ENCODE measurements at places on chromosomes 16 and 17. TPM values are rescaled to one million over a fixed set of nuclear protein-coding genes. Genes with fewer than 3 reads are reported as not detected.

DNA sequence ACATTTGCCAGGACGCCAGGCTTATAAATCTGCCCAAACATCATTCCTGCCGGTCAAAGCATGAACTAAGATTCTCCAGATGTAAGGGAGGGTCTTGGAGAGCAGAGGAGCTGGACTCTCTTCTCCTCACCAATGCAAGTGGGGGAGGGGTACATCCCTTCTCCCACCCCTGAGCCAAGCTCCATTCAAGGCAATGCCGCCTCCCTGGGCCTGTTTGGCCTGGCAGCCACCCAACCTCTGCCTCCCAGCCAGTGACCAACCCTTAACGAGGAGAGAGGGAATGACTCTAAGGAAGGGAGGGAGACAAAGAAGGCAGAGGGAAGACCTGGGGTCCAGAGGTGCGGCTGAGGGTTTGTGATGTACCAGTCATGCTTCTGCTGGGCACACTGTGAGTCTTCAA is 13.8 kb downstream of the C17orf50 start:
- no peaks in the 10 kb centered on the region for H3K36me3 ChIP-seq
- H3K27me3 ChIP-seq, result no peaks in the 10 kb centered on the region
- H3K27ac ChIP-seq, result no peak overlapping the region
- H3K4me3 ChIP-seq, result no peak overlapping the region
- no peaks in the 10 kb centered on the region for H3K4me1 ChIP-seq
- no peak for DNase-seq

- no peaks in the 10 kb centered on the region for H3K4me1 ChIP-seq
- no peak overlapping the region for H3K4me3 ChIP-seq
- H3K27ac ChIP-seq, result no peak overlapping the region
These were observed 57.9 kb upstream of the CREBBP start for GRCh38 chr16:3938471-3938842.

The CLEC18A gene
- 1.0 TPM for total RNA-seq

GRCh38 chr17:34156741-34157589 is 98.1 kb upstream of the CCL2 start:
- DNase-seq, result no peak
- H3K4me1 ChIP-seq, result no peaks in the 10 kb centered on the region
- H3K27ac ChIP-seq, result no peak overlapping the region
- no peak overlapping the region for H3K4me3 ChIP-seq

GRCh38 chr17:5621729-5622128 is 37.4 kb upstream of the NLRP1 start:
- H3K4me1 ChIP-seq, result no peaks in the 10 kb centered on the region
- H3K27me3 ChIP-seq, result peaks cover 66% of the 10 kb centered on the region
- H3K36me3 ChIP-seq, result no peaks in the 10 kb centered on the region
- no peak for DNase-seq
- no peak overlapping the region for H3K27ac ChIP-seq

- peaks cover 7% of the 10 kb centered on the region for H3K4me1 ChIP-seq
- H3K27ac ChIP-seq, result no peak overlapping the region
- no peaks in the 10 kb centered on the region for H3K36me3 ChIP-seq
These were observed 31.1 kb upstream of the FASN start for GRCh38 chr17:82129095-82129494.

DNA sequence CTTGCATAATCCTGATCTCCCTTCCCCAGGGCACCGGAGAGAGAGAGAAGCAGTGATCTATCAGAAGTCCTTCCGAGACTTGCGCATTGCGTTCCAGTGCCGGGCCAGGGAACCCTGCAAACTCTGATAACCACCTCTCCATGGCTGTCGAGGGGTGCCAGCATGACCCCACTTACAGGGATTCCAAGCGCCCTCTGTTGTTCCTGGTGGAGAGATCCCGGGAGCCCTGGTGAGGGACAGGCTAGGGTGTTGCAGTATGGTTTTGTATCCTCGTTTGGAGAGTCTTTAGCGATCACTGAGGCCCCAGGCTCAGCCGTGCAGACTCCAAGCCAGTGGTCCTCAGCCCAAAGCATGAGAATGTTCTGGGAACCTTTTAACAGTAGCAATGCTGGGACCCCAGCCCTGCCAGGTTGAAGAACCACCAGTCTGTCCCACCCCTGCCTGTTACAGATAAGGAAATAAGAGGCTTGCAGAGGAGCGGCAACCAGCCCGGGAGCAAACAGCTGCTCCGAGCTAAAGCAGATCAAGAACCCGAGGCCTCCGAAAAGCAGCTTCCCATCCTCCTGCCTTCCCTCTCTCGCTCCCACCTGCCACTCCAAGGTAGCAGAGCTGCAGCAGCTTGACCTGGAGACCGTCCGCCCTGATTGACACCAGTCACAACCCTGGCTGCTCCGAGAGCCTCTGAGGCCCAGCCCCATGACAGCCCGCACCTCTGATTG is 150.3 kb upstream of the RPL38 start:
- peaks cover 69% of the 10 kb centered on the region for H3K27me3 ChIP-seq
- no peaks in the 10 kb centered on the region for H3K36me3 ChIP-seq
- H3K27ac ChIP-seq, result no peak overlapping the region
- DNase-seq, result no peak

DNA sequence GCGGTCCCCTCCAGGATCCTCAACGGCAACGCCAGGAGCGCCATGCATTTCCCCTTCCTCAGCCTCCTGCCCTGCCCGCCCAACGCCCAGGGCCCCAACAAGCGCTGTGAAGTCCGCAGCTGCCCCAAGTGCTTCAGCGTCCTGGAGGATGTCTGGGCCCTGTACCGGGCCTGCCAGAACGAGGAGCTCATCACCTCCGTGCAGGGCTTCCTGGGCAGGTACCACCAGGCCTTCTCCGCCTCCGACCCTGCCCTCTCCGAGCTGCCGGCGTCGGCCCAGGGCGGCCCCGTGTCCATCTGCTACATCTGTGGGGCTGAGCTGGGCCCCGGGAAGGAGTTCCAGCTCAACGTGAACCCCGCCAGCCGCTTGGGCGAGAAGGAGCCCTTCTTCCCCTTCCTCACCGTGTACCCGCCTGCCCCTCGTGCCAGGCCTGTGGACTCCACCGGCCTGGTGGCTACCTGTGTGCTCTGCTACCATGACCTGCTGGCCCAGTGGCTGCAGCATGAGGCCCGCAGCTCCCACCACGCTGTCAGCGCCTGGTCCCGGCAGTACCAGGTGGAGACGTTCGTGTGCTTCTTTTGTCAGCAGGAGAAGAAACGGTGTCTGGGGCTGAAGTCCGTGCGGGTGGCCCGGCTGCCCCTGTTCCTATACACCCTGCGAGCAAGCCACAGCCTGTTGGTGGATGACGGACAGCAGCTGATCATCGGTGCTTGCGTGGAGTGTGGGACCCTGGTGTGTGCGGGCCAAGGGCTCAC is 58.9 kb upstream of the CIBAR2 start:
- DNase-seq, result no peak
- peaks cover 69% of the 10 kb centered on the region for H3K4me1 ChIP-seq
- H3K27ac ChIP-seq, result no peak overlapping the region
- H3K27me3 ChIP-seq, result no peaks in the 10 kb centered on the region

DNA sequence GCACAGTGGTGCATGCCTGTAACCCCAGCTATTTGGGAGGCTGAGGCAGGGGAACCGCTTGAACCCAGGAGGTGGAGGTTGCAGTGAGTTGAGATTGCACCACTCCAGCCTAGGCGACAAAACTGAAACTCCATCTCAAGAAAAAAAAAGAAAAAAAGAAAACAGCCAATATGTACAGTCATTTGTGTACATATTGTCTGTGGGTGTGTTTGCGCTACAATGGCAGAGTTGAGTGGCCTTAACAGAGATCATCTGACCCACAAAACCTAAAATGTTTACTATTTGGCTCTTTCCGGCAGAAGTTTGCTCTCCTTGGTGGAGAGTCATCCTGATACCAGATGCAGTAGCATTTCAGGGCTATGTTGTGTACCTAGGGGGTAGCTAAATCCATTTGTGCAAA is 57.9 kb downstream of the ARSG start:
- no peak for DNase-seq
- peaks cover 45% of the 10 kb centered on the region for H3K4me1 ChIP-seq
- H3K4me3 ChIP-seq, result no peak overlapping the region
- no peaks in the 10 kb centered on the region for H3K27me3 ChIP-seq
- no peak overlapping the region for H3K27ac ChIP-seq

DNA sequence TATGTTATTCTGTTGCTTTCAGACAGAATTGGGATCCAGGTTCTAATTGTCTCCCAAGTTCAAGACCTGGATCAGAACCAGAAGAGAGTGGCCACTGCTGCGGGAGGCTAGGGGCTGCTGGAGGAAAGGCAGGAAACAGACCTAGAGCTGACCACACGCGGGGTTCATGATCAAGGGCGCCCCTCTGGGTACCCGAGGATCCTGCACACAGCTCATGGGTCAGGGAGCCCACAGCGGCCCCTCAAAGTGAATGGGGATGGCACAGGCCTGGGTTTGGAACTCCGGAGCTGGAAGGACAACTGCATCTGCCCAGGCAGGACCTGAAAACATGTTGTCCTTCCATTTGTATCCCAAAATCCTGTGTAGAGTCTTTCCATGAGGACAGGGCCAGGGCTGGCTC is 107.0 kb downstream of the RMI2 start:
- no peaks in the 10 kb centered on the region for H3K27me3 ChIP-seq
- no peaks in the 10 kb centered on the region for H3K36me3 ChIP-seq
- H3K4me1 ChIP-seq, result no peaks in the 10 kb centered on the region
- H3K4me3 ChIP-seq, result no peak overlapping the region

The TMEM100 gene
- total RNA-seq, result not detected

The EPX gene
- total RNA-seq, result not detected

GRCh38 chr16:35207059-35207999 is 1747.9 kb downstream of the TP53TG3F start:
- H3K27me3 ChIP-seq, result no peaks in the 10 kb centered on the region
- DNase-seq, result no peak
- H3K4me3 ChIP-seq, result no peak overlapping the region
- no peaks in the 10 kb centered on the region for H3K36me3 ChIP-seq
- no peak overlapping the region for H3K27ac ChIP-seq

- peaks cover 21% of the 10 kb centered on the region for H3K4me1 ChIP-seq
- no peak overlapping the region for H3K27ac ChIP-seq
- H3K36me3 ChIP-seq, result no peaks in the 10 kb centered on the region
- no peaks in the 10 kb centered on the region for H3K27me3 ChIP-seq
These were observed 12.6 kb downstream of the TBX4 start for GRCh38 chr17:61464843-61465180.

DNA sequence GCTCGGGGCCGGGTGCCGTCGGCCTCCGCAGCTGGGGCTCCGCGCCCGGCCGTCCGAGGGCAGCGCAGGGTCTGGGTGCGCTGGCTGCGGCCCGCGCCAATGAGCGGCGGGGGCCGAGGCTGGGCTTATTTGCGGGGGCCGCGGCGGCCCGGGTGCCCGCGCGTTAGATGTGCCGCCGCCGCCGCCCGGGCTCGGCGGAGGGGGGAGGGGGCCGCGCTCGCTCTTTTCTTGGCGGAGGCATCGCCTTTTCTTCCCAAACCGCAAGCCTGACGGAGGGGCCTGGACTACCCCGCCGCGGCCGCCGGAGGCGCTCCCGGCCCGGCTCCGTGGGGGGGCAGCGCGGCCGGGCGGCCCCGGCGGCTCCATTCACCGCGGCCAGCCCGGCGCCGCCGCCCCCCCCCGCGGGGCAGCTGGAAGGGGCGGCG is at the start of gene NOTUM:
TSS of gene NOTUM (minus strand) at position 101 of the 425 bp plus-strand sequence. CDS start 278 bp downstream, outside the sequence.
- no peak for DNase-seq
- peak within 1 kb of the TSS; percentile 50 for H3K4me3 ChIP-seq

The RAD51C gene
- total RNA-seq, result 94.9 TPM

The PIRT gene
- not detected for total RNA-seq
